Kidney tubule cell (primary cell): ENCODE measurements at places on chromosomes 7 and 10.

DNA sequence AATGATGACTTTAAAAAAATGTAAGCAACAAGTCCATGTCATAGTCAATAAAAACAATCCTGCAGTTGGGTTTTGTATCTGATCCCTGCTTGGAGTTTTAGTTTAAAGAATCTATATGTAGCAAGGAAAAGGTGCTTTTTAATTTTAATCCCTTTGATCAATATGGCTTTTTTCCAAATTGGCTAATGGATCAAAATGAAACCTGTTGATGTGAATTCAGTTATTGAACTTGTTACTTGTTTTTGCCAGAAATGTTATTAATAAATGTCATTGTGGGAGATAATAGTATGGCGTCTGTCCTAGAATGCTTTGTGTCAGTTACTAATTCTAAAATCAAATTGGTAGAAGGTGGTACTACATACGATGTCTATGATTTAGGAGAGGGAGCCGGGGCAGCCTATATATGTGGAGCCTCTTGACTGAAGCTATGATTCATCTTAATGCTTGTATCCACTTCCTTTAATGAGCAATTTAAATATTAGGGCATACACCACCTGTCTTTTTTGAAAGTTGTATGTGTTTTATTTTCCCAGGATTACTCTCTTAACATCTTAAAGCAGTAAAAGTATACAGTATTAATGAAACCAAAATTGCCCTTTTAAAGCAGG, 10.3 kb upstream of the PBLD start:
- DNase-seq: no peak

DNA sequence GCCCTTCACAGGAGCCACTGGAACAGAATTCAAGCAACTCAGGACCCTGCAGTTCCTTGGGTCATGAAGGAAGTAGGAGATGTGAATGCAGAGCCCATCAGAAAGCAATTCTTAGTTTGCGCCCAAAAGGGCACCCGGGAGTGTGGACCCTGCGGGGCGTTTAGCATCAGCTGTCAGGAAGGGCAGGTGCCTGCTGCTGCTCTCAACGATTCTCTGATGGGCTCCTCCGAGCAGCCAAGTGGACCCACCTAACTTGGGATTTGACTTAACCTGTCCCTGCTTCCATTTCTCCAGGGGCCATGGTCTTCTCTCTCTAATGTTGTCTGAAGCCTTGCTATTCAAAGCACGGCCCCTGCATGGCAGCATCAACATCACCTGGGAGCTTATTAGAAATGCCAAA, 17.1 kb downstream of the CPA5 start:
- DNase-seq: no peak

DNA sequence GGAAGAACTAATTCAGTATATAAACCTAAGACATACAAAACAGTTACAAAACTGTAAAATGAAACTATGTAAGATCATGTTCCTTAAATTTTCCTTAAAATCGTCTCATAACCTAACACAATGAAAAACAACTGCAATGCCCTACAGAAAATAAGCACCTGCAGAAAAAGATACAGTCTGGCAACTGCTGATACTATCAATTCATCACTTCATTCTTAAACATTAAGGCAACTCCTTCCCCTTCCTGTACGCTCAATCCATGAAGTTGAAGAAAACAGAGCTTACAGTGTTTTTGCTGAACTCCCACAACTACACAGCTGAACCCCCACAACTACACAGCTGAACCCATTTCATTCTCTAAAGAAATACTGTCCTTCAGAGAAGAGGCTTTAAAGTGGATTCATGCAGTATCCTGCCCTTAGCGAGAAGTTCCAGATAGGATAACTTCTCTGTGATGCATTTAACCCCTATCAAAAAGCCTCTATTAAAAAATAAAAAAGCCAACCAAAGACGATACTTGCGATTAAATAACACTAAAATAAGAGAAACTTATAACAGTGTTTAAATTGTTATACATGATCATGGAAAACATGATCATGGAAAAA, 50.0 kb downstream of the JMJD1C start:
- DNase-seq: no peak

DNA sequence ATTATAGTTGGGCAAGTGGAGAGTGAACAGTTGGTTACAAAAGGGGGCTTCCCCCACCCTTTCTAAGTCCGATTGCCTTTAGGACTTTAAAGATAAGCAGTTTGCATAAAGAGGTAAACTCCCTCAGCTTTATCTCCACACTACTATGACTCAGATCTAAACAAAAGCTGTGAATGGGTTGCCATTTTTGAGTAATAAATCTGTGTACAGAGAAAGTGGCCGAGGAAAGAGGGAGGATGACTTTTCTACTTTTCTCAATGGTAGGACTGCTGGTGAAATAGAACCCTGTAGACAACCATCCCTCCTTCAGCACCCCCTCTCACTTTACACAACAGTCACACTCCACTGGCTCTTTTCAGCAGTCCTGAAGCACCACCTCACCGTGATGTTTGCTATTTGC, 71.2 kb downstream of the DNMBP start:
- DNase-seq: no peak

DNA sequence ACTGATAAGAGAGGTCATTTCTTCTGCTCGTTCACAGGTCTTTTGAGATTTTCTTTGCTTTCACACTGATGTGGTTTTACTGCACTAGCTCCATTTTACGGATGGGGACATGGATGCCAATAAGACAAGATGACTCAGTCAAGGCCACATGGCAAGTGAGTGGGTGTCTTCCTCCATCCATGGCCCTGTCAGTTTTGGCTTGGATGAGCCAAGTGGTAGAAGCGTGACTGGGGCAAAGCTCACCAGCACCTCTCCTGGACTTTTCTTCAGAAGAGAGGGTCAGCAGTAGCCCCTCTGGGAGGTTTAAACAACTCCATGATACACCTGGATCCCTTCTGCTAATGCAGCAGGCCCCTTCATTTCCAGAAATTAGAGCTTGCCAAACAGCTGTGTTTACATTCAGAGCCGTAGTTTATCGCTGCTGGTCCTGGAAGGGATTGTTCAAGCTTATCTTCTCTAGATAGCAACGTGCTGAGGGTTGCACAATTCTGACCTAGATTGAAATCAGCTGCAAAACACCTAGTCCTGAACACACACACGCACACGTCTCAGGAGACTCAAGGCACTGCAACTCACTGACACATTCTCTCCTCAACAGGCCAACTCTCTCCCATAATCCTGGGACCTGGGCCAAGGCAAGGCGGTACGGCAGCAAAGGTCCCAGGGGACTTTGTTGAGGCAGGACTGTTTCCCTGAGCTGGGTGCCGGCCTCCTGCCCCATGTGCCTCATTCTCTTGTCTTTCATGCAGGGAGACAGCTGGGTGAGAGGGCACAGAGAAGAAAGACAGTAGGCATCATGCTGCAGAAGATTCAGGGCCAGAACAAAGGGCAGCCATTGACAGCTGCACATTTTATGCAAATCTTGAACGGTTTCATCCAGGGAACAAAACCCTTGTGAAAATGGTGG, 14.2 kb upstream of the PDCD4 start:
- no peak for DNase-seq

DNA sequence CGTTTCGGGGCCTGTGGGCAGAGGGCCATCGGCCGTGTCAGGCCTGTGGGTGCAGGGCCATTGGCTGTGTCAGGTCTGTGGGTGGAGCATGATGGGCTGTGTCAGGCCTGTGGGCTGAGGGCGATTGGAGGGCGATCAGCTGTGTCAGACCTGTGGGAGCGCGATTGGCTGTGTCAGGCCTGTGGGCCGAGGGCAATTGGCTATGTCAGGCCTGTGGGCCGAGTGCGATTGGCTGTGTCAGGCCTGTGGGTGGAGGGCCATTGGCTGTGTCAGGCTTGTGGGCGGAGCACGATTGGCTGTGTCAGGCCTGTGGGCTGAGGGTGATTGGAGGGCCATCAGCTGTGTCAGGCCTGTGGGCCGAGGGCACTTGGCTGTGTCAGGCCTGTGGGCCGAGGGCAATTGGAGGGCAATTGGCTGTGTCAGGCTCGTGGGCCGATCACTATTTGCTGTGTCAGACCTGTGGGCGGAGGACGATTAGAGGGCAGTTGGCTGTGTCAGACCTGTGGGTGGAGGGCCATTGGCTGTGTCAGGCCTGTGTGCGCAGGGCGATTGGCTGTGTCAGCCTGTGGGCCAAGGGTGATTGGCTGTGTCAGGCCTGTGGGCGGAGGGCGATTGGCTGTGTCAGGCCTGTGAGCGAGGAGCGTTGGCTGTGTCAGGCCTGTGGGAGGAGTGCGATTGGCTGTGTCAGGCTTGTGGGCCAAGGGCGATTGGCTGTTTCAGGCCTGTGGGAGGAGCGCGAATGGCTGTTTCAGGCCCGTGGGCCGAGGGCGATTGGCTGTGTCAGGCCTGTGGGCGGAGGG, 54.1 kb downstream of the DYNC2I1 start:
- DNase-seq: no peak

- no peak for DNase-seq
Observed at GRCh38 chr10:25465582-25466372, 291.0 kb downstream of the GPR158 start.

DNA sequence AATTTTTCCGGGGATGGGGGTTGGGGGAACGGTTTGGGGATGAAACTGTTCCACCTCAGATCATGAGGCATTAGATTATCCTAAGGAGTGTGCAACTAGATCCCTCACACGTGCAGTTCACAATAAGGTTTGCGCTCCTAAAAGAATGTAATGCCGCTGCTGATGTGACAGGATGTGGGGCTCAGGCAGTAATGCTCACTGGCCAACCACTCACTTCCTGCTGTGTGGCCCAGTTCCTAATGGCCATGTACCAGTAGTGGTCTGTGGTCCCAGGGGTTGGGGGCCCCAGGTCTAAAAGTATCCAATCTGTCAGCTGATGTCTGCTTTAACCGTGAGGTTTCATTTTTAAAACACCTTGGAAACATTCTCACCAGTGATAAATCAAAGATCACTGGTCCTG, 2.2 kb downstream of the STN1 start:
- peak; percentile 20 for DNase-seq

DNA sequence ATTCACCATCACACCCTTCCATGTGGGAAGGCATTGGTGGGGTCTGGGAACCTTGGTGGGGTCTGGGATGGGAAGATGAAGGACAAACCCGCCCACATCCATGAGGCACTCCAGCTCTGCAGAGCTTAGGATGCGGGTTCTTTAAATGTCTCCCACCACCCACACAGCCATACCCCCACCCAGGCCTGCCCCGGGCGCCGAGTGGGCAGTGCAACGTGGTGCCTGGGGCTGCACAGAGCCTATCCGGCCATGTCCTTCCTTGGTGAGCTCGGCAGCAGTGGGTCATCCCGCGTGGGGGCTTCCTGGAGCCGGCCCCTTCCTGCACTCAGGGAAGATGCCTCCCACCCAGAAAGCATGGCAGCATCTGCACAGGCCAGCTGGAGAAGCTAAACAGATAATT, 163.5 kb upstream of the TCERG1L start:
- DNase-seq: no peak
